ENCODE measurements at places on chromosomes 2 and 18. TPM values are rescaled to one million over a fixed set of nuclear protein-coding genes. Genes with fewer than 3 reads are reported as not detected.

- DNase-seq, result no peak
These were observed 6.9 kb upstream of the FLACC1 start for GRCh38 chr2:201363857-201364560.

PKDCC gene
- 8.5 TPM for total RNA-seq

GRCh38 chr2:196606516-196606915 is 33.0 kb upstream of the CCDC150 start:
- no peak for DNase-seq

CRACDL gene
- 1.4 TPM for total RNA-seq

ELOA2 gene
- total RNA-seq, result not detected

GRCh38 chr2:127321303-127321702 is 27.4 kb upstream of the ERCC3 start:
- DNase-seq, result no peak

OSR1 gene
- total RNA-seq, result 0.04 TPM

NPHP1 gene
- total RNA-seq, result 4.4 TPM

DNA sequence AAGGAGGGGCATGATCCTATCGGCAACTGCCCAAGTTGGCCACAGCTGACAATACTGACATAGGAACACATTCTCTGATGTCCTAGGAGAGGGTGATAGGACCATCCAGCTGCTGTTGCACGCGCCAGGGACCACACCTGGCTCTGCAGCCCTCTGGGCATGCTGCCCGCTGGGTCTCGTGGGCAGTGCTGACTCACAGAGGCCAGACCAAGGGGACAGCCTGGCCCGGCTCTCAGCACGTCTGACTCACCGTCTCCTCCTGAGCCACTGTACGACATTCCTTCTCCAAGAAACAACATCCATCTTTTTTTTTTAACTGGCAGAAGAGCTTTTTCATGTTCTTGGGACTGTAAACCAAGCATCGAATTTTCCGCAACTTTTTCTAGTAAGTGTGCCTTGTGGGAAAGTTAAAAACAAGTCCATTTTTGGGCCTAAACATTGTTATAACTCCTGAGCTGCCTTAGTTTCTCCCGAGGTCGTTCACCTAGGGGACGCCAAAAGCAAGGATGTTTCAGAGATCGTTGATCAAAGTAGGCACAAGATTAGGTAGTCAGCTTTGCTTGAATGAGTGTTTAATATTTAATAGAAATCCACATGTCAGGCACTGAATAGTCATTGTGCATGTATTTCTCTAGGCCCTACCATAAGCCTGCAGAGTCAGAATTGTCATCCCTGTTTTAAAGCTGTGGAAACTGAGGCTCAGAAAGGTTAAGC is 100.3 kb downstream of the TTC32 start:
- DNase-seq, result peak; percentile 98

GRCh38 chr2:201353116-201353515 is 4.0 kb downstream of the FLACC1 start:
- DNase-seq, result no peak

DNA sequence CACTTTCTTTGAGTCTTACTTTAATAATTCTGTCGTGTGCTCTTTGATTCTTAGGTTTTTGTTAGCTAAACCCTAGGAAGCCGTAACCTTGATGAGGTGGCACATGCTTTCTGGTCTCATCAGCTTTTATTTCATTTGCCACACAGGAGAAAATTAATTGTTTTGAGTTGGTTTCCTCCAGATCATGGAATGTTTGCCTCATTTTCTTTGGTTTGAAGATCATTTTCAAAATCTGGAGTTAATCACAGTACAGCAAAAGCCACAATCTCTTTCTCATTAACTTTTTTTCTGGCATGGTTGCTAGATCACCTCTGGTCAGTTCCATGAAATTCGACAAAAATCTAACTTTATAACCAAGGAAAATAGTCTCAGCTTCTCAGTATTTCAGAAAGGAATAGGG is 182.9 kb downstream of the MYO1B start:
- DNase-seq, result no peak

PER2 gene
- 5.3 TPM for total RNA-seq

GRCh38 chr2:224562831-224563230 is 22.3 kb downstream of the CUL3 start:
- DNase-seq, result no peak

DNA sequence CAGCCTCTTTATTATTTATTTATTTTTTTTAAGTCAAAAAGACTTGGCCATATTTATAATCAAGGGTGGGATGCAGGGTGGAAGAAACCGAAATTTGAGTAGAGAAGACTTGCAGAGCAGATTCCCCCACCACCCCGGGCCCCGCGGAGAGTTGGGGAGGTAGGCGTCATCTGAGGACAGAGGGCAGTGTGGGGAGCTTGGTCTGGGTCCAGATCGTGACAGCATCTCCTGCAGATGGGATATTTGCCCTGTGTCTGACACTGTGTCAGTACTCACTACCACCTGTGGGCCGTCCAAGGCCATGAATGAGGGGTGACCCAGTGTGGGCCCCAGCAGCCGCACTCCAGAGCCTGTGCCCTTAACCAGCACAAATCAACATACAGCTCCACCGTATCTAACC is 10.5 kb upstream of the PRELID3A start:
- no peak for DNase-seq

FBXO15 gene
- 2.0 TPM for total RNA-seq

DNA sequence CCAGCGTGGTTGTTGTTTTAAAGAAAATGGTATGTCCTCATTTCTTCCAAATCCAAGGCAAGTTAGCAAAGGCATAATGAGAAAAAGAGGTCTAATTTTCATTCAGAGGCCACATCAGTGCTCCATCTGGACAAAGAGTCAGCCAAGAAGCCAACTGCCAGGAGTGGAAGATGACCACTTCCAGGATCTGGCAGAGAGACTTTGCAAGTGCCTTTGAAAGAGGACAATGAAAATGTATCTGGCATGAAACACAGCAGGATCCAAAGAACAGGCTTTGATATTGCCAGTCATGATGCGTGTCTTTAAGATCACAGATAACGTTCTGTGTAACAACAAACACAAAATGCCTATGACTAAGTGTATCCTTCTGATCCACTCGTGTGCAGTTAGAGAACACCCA is 82.8 kb downstream of the AFF3 start:
- DNase-seq, result no peak

- no peak for DNase-seq
These were observed 4.8 kb upstream of the RBBP8 start for GRCh38 chr18:22928339-22928738.

- no peak for DNase-seq
These were observed 45.7 kb upstream of the FAM171B start for GRCh38 chr2:186648130-186648529.

GRCh38 chr2:96531872-96532505 is 4.6 kb upstream of the ARID5A start:
- DNase-seq, result peak; percentile 98

LONRF2 gene
- total RNA-seq, result 3.3 TPM

EFR3B gene
- total RNA-seq, result 2.3 TPM

KCNK3 gene
- 15.3 TPM for total RNA-seq

ITPRIPL1 gene
- total RNA-seq, result 5.5 TPM

MLPH gene
- 27.3 TPM for total RNA-seq

RBBP8 gene
- 51.4 TPM for total RNA-seq

EML6 gene
- total RNA-seq, result 0.63 TPM

Data from kidney epithelial cell (primary cell).